NCI-H526 (cell line): ENCODE measurements at places on chromosomes 6 and 20.

DNA sequence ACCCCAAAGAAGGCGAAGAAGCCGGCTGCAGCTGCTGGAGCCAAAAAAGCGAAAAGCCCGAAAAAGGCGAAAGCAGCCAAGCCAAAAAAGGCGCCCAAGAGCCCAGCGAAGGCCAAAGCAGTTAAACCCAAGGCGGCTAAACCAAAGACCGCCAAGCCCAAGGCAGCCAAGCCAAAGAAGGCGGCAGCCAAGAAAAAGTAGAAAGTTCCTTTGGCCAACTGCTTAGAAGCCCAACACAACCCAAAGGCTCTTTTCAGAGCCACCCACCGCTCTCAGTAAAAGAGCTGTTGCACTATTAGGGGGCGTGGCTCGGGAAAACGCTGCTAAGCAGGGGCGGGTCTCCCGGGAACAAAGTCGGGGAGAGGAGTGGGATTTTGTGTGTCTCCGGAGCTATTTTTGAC is 69.6 kb downstream of the HFE start:
- DNase-seq: no peak

GRCh38 chr6:106098383-106099234 is 12.5 kb downstream of the PRDM1 start:
- peak; percentile 42 for DNase-seq

DNA sequence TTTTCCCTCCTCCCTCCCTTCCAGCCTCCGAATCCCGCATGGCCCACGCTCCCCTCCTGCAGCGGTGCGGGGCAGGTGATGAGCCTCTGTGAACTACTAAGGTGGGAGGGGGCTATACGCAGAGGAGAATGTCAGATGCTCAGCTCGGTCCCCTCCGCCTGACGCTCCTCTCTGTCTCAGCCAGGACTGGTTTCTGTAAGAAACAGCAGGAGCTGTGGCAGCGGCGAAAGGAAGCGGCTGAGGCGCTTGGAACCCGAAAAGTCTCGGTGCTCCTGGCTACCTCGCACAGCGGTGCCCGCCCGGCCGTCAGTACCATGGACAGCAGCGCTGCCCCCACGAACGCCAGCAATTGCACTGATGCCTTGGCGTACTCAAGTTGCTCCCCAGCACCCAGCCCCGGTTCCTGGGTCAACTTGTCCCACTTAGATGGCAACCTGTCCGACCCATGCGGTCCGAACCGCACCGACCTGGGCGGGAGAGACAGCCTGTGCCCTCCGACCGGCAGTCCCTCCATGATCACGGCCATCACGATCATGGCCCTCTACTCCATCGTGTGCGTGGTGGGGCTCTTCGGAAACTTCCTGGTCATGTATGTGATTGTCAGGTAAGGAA is at the start of gene OPRM1:
Gene OPRM1, plus strand, starts transcription at position 10 of the 612 bp plus-strand sequence. Its CDS starts 305 bp downstream, at position 315.
- no peak for DNase-seq

- DNase-seq: no peak
Observed at GRCh38 chr6:39753725-39754045, 28.5 kb upstream of the KIF6 start.

GRCh38 chr6:110529907-110530306 is 53.5 kb upstream of the SLC22A16 start:
- DNase-seq: no peak

GRCh38 chr20:33770005-33770404 is 38.2 kb downstream of the ZNF341 start:
- DNase-seq: no peak

DNA sequence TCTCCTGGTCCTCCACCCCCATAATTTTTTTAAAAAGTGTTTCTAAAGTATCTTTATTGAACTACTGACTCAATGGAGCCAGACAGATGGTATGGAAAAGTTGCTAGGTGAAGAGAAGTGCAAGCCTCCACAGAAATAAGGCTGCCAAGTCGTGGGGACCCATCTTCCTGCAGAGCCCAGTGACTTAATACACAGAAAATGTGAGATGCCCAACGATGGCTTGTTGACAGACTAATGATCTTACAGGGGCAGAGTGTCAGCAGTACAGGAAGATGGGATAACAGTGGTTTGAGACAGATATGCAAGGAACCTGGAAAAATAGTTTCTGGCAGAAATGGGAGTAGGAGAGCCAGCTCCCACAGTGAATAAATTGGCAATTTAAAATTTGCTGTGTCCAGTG is 43.3 kb downstream of the FYN start:
- no peak for DNase-seq

DNA sequence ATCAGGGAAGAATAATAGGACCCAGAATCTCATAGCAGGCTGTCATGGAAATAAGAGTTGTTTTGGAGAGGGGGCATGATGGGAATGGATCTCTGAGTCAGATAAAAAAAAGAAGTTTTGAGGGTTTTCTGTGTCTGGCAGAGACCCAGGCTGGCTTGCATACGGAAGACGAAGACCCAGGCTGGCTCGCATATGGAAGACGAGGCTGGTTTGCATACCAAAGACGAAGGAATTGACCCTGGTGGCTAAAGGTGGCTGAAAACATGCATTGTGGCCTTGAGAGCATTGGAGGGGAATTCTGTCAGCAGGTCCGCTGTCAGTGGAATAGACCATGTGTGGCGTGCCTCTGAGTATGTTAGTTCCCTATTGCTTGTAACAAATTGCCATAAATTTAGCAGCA is 335.1 kb downstream of the BTBD3 start:
- DNase-seq: no peak

DNA sequence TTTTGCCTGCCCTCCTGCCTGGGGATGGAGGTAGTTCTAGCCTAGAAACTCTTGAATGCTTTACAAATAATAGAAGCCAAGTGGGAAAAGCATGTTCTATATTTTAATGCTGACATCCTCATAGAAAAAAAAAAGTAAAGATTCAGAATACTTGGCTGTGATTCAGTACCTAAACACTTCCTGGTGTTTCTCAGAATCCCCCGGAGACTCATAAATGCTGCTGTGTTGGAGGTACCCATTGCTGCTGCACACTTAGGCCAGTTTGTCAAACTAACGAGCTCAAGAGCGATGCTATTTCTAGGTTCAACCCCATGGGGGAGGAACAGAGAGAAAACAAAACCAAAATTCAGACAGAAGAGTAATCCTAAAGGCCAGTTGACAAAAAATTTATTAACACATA is 38.8 kb upstream of the ZFP64 start:
- DNase-seq: no peak

- DNase-seq: no peak
Observed at GRCh38 chr6:136166815-136167214, 83.3 kb downstream of the MTFR2 start.

DNA sequence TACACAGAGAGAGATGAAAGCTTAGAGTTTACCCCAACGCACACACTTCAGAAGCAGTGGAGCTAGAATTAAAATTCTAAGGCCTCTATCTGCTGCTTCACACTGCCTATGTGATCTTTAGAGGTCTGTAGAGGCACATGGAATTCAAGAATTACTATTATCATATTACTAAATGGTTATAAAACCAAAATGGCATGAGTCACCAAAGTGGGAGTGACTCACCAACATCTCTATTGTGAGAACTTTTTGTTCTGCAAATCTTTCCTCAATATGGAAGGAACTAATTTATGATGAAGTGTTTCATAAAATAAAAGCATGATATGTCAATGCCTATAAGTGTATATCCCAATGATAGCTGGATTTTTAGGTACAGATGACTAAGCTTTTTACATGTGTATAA is 28.5 kb upstream of the TMEM244 start:
- DNase-seq: no peak

DNA sequence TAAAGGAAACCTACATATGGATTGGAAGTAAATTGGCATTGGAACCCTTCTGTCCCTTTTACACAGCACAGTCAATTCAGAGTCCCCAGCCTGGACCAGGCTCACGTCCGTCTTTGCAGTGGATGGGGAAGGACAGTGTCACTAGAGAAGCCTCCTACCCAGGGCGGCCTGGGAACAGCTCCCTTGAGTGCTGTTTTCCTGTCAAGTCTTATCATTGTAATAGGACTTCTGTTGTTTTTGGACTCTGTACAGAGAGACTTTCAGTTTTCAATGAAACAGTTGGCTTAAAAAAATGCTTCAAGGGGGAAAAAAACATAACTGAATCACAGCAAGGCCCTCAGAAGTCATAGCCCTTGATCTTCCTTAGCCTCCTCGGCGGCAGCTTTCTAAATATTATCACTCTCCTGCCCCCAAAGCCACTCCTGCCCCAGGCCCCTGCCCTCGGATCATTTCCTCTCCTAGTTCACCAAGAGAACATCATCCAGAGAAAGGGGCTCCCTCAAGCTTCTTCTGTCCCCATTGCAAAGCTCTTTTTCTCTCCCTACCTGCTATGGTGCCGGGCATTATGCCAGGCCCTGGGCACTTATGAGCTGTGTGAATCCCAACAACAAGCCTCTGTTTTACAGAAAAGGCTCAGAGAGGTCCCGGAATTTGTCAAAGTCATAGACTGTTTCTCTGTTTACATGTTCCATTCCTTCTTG is 37.8 kb upstream of the CNKSR3 start:
- no peak for DNase-seq

DNA sequence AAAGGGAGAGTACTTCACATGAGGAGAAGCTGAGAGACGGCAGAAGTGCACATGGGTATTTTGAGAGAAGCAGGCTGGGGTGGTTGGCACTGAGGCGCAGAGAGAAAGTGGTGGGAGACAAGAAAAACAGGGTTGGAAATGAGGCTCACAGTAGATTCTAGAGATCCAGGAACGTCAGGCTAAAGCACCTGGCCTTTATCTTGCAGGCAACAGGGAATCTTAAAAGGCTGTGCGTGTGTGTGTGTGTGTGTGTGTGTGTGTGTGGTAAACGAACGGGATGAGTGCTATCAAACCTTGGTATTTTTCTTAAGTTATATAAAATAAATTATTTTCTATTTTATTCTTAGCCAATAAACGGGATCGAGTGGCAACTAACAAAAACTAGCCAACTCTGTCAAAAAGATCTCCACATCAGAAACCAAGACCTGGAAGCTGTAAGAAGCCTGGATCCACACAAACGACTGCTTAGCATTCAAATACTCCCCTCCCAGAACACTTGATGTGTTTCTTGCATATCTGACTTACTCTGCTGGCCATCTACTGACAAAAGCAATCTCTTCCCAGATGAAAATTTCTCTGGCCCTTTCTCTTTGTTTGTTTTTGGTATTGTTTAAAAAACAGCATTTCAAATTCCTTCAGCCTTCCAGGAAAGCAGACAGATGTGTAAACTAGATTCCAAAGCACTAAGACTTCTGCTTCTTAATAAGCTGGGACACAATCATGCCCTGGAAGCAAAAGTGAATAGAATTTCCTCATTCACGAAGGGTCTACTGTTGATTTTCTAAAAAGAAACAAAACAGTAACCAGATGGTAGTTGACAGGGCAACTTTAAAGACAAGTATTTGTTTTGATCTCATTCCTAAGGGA is 44.8 kb upstream of the FABP7 start:
- DNase-seq: no peak

DNA sequence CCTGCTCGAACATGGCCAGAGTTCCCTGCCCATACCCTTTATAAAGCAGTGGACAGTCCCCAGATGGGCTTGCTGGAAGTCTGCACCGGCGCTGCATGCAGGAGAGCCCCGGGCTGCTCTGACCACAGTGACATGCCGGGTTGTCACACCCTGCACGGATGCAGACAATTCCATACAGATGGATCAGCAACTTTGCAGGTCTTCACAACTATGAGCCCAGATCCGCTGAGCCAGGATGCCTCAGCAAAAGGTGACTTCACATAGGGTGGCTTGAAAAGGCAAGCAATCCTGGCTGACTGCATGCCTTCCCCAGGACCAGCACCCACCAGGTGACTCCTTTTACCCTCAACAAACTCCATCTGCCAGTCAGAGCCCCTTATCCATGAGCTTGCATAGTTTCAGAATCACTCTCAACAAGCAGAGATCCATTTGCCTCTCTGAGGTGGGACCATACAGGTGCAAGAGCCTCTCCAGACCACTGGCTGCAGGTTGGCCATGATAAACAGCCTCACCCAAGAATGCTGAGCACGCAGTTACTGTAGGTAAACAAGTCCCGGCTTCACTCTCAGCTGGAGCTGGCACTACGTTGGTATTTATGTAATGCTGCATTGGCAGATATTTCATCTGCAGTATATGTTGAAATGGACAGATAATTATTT is 183.0 kb upstream of the QKI start:
- DNase-seq: no peak

DNA sequence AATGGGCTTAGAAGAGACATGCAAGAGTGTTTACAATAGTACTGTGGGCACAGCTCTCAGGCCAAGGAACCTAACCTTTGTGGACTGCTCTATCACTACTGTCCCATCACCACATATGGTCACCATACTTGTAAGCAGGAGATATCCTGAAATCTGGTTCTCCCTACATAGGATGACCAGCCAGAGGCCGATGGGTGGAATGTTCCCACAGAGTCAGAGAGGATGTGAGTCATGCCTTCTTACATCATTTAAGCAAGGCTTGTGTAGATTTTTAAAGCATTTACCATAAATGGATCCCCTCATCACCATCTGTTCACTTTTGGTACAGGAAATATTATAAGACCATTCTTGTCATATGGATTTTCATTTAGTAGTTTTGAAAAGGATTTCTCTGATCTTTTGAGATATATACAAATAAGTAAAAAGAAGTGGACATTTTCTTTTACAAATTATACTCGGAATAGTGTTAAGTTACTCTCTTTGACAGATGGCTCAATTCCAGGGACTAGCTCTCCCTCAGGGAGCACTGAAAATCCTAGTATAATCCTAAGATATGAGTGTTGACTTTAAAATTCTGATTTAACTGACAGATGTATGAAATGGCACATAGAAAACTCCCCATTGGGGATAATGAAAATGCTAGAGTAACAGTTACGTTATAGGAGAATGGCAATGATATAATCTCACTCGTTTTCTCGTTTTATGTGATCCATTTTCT is 6.6 kb downstream of the HTR1B start:
- no peak for DNase-seq

DNA sequence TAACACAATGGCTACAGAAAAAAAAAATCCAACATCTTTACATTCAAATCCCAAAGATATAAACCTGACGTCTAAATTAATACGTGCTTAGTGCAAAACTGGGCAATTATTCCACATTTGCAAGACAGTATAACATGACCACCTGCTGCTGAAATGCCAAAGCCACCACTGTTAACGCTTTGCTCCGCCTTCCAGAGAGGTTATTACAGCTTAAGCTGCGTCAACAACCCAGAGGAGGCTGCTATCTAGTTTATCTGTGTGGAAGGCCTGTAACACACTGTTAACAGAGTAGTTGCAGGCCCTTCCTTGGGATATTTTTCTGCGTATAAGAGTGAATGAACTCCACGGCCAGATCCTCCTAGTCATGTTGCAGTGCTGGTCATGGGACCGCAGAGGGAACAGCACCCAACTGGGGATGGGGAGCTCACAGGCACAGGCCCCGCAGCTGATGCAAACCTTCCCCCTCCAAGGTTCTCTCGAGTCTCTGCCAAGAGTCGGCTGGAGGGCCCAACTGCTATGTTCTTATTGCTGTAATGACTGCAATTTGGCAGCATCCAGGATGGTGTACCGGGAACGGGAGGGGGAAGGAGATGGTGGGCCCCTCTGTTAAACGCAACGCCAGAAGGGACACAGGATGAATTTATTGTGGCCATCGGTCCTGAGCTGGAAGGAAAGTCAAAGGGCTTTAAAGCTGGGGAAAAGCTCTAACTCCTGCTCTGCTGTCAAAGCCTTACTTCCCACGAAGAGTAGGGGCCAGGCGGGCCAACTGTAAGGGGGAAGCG is 993 bp upstream of the NCOA7 start:
- peak; percentile 80 for DNase-seq
